Fibroblast of skin of right quadriceps (primary cell): ENCODE measurements at places on chromosomes 3 and 15.

- peak; percentile 45 for DNase-seq
Observed at GRCh38 chr3:134754768-134755559, 40.1 kb upstream of the EPHB1 start.

DNA sequence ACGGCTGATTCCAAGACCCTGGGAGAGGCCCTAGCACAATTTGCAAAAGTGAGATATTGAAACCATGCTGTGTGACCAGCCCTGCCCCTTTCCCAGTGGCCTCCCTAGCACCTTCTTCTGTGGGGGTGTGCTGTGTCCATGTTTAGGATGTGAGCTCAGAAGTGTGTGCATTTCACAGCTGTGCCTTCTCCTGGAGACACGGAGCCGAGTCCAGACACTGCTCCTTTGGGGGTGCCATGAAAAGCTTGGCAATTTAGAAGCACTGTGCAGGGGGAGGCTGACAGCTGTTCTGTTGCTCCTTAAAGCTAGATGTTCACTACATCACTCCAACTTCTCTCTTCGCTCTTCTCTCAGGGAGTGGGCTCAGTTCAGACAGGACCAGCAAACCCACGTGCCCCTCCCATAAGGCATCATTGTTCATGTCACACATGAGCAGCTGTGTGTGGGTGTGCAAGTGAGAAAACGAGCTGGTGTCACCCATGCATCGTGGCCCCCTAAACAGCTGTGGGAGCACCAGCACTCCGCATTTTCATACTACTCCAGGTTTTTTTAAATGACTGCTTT lies 492.6 kb downstream of the GABRG3 start:
- no peak for DNase-seq

DNA sequence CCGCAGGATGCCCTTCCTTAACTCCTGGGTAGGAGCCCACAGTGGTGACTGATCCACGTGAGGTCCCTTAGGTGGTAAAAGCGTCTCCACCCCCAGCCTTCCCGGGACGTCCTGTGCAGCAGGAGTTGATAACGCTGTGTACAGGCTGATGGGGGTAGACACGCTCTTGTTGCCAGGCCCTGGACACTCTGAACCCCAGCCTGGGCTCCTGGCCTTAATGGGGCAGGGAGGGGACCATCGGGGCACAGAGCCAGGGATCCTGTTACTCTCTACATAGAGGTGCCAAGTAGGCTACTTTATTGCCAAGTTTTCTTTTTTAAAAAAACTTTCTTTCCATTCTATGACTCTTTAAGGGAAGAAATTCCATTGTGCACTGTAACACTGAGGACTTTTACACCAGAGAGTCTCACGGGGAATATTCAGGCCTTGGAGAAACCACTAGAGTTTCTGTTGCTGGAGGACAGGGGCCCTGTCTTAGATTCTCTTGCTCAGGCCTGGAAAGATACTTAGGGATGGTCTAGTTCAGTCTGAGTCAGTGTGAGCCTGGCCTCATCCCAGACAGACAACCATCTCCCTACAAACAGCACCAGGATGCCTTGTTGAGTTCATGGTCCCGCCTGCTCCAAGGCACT lies 104.3 kb upstream of the RNU6-1 start:
- peak; percentile 58 for DNase-seq

- DNase-seq = peak; percentile 76
Observed at GRCh38 chr3:126083913-126084767, at the start of gene SLC41A3. Gene SLC41A3, minus strand, starts transcription at chr3:126084124. Its CDS starts 15,905 bp downstream, at chr3:126068219.

DNA sequence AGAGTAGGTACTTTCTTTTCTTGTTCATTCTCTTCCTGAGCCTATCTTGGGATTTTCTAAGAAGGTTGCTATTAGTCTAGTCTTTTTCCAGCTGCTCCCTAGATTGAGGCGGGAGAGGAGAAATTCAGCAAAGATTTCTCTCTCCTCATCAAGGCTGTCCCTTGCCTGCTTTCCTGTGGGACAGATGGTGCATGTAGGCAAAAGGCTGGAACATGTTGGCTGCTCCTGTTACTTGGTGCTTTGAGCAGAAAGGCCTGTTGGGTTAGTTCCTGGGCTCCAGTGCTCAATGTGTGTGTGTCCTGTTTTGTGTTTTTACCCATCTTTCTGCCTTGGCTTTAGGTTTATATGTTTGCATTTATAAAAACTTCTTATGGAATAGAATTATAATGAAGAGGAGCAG lies 9.1 kb upstream of the SNRPN start:
- no peak for DNase-seq

GRCh38 chr15:77028451-77029165 lies 33.7 kb downstream of the PSTPIP1 start:
- DNase-seq = no peak

DNA sequence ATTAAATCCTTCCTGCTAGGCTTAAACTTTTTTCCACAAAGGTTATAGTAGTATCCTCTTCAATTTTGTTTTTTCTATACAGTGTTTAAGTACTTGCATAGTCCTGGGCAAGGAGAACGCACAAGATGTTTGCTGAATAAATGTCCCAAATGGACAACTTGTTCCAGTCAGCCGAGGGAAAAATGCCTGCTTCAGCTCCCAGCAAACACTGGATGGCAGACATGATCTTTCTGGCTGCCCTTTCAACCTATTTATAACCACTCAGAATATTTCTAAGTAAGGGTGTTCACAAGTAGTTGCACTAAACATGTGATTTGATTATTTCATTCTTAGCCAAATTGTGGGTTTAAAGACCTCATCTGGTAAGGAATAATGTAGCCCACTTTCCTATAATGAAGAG lies 29.8 kb downstream of the GNB4 start:
- peak; percentile 8 for DNase-seq

- no peak for DNase-seq
Observed at GRCh38 chr3:197064771-197065170, 35.2 kb upstream of the MELTF start.

GRCh38 chr15:72315706-72316370 lies 4.1 kb downstream of the CELF6 start:
- no peak for DNase-seq

- peak; percentile 47 for DNase-seq
Observed at GRCh38 chr3:71710906-71711494, 14.2 kb downstream of the EIF4E3 start.

- DNase-seq = no peak
Observed at GRCh38 chr15:90360746-90361145, 8.7 kb downstream of the ZNF774 start.

- no peak for DNase-seq
Observed at GRCh38 chr3:36403661-36404060, 23.4 kb downstream of the STAC start.

- DNase-seq = peak; percentile 82
Observed at GRCh38 chr3:103499132-103499900, 1064.5 kb downstream of the ZPLD1 start.

DNA sequence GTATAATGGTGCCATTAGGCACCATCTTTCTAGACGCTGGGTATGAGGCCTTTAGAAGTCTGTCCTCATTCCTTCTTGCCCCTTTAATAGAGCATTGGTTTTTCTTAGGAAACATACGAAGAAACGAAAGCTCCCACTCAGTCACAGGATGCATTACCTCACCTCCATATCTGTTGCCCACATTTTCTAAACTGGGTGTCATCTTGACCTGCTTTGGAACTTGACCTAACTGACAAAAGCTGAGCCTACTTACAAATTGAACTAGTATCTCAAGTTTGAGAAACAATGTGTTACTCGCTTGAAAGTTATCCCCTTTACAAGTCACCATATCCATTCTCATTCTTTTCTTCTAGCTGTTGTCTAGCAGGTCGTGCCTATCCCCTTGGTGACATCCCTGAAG lies 102.7 kb downstream of the VPS8 start:
- no peak for DNase-seq

- DNase-seq = no peak
Observed at GRCh38 chr15:78933823-78934654, 10.8 kb downstream of the CTSH start.

- peak; percentile 32 for DNase-seq
Observed at GRCh38 chr3:47455806-47456452, 19.8 kb downstream of the SCAP start.

DNA sequence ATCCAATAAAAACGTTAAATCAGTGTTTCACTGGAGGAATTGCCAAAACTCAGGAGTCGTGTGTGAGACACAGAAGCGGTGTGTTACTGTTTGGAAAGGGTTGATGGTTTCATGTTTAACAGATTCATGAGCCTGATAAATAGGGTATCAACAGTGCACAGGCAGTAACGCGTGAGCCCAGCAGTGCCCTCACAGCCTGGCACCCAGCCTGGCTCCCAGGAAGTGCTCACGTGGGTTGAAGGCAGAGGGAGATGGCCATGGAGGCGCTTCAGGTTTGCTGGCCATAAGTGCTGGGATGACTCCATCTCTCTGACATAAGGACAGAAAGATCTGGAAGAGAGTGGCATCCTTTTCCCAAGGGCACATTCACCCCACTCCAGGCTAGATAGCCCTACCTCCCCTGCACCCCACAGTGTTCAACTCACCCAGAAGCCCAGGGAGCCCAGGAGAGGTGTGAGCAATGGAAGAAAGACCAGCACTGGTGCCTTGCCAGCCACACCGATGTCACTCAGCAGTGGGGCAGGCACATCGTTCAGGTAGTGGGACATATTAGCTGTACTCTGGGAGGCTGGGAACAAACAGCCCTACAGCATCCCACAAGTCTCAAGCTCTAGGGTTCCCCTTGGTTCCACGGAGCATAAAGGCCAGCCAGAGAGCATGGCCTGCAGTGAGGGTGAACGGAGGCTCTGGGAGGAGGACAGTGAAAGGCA lies 164.3 kb downstream of the LRRK1 start:
- DNase-seq = no peak

DNA sequence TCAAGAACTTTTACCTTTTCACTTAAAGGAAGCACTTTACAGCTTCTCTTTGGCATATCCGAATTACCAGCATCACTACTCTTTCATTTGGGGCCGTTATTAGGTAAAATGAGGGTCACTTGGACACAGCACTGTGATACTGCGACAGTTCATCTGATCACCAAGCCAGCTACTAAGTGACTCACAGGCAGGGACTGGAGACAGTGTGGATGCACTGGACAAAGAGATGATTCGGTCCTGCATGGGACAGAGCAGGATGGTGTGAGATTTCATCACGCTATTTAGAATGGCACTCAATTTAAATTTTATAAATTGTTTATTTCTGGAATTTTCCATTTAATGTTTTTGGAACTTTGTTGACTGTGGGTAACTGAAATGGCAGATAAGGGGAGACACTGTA lies 166.9 kb upstream of the IL12A start:
- no peak for DNase-seq

DNA sequence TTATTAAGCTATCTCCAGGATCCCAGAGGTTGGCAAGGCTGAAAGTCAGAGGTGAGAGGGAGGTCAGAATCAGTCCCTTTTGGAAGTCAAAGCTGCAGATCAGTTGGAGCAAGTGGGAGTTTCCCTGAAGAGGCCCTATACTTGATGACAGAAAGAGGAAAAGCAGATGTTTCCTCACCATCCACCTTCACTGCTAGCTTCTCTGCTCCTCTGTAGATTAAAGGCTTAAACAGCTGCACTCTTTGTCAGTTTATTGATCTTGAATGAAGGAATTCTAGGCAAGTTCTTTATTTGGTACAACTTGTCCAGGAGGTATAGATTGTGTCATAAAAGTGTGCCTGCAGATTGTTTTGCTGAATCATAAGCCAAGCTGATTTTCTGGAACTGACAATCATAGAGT lies 408.2 kb upstream of the TGFBR2 start:
- DNase-seq = no peak

- DNase-seq = peak; percentile 26
Observed at GRCh38 chr15:25501828-25502446, 63.1 kb upstream of the UBE3A start.

DNA sequence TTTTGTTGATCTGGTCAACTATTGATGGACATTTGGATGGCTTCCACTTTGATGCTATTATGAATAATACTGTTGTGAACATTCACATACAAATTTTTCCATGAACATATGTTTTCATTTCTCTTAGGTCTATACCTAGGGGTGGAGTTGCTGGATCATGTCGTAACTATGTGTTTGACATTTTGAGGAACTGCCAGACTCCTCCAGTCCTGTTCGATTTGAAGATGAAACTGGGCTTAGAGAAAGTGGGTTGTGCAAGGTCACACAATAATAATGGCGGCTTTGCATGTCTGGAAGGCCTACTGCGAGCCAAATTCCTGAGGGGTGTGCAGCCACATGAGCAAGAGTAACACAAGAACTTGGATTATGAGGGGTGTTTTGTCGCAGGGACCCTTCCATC lies 2.6 kb downstream of the TSEN2 start:
- no peak for DNase-seq

DNA sequence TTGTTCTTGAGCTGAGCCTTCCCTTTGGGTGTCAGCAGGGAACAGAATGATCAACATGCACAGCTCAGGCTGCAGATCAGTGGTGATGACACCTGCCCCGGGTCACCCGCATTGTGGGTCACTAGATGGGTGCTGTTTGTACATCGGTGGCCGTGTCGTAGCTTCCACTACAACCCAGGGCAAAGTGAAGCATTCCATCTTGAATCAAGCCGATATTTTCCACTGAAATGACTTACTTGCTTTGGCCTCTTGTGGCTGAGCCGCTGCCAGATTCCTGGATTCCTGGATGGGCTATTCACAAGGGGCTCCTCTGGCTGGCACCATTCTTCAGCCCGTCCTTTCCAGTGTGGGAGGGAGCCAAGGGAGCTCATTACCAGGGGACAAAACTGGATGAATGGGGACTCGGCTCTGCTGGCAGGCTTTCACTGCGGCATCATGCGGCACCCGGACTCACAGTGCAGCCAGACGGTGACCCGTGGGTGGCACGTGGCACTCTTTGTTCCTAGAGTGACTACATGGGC lies 65.6 kb downstream of the SLCO3A1 start:
- DNase-seq = no peak

DNA sequence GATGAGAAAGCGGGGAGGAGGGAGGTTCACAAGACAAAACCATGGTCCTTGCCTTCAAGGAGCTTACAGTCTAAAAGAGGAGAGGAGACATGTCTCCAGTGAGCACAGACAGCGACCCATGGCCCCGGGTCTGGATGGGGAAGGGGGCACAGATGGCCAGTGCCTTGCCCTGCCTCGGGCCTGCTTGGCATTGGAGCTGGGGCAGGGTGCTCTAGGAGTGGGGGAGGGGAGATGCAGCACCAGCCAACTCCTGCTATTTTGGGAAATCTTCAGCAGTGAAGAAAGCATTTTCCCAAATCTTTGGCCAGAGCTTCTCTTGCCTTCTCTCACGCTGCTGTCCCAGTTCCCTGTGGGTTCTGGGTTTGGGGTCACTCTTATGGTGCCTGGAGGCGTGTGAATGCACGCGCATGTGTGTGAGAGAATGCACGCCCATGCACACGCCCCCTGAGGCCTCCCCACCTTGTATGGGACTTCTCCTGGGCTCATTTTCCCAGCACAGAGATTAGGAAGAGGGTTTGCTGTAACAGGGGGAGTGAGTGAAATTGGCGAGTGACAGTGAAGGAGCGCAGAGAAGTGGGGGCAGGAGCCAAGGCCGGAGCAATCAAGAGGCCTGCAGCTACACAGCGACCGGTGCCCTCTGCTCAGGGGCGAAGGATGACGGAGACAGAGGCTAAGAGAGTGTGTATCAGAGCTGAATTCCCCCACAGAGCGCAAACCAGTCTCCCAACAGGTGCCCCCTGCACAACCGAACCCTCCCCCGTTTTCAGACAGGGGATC lies 71.5 kb downstream of the SEMA5B start:
- DNase-seq = no peak
